Activated naive CD8-positive, alpha-beta T cell treated with anti-CD3 and anti-CD28 coated beads for 36 hours (primary cell): ENCODE measurements at places on chromosomes 4 and X. TPM values are rescaled to one million over a fixed set of nuclear protein-coding genes. Genes with fewer than 3 reads are reported as not detected.

- no peak overlapping the region for H3K4me3 ChIP-seq
- no peak for DNase-seq
- no peaks in the 10 kb centered on the region for H3K4me1 ChIP-seq
- no peaks in the 10 kb centered on the region for H3K36me3 ChIP-seq
- H3K27me3 ChIP-seq = no peaks in the 10 kb centered on the region
Measured at GRCh38 chr4:144584428-144584827, 61.5 kb upstream of the HHIP start.

DNA sequence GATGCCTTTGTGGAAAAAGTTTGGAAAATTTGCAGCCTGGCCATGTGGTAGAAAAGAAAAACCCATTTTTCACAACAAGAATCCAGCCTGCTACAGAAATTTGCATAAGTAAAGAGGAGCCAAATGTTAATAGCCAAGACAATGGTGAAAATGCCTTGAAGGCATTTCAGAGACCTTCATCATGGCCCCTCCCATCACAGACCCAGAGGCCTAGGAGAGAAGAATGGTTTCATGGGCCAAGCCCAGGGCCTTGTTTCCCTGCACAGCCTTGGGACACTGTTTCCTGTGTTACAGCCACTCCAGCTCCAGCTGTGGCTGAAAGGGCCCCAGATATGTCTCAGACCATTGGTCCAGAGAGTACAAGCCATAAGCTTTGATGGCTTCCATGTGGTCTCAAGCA, 101.4 kb upstream of the LINC00632 start:
- no peaks in the 10 kb centered on the region for H3K27me3 ChIP-seq
- no peak for DNase-seq
- no peak overlapping the region for H3K27ac ChIP-seq
- H3K4me3 ChIP-seq = no peak overlapping the region

DNA sequence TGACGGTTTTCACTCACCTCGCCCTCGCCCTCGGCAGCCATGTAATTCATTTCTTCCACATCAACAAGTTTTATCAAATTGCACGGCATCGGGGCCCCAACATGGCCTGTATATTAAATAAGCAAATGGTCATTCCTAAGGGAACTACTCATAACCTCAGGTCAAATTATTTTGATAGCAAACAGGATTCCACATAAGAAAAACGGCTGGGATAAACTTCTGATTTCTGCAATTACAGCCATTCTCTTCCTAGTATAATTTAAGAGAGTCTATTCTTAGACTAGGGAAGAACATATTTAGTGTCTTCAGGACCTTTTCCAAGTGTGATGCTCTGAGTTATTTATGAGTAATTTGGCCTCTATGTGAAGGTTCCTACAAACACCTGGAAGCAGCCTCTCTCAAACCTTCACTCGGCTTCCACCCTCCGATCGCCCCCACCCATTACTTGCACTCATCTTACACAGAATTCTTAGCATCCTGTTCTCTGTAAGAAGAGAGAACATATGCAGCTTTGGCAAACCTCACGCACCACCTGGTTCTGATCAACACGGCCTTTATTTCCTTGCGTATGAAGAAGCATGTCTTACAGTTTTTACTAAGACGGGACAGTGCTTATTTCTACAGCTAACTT, 29.4 kb upstream of the CENPU start:
- H3K4me1 ChIP-seq = peaks cover 13% of the 10 kb centered on the region
- peaks cover 47% of the 10 kb centered on the region for H3K36me3 ChIP-seq
- H3K4me3 ChIP-seq = no peak overlapping the region
- H3K27ac ChIP-seq = peak overlapping the region; percentile 0
- no peak for DNase-seq
- no peaks in the 10 kb centered on the region for H3K27me3 ChIP-seq

The TLL1 gene
- total RNA-seq = not detected

The FAM47E gene
- total RNA-seq = not detected

DNA sequence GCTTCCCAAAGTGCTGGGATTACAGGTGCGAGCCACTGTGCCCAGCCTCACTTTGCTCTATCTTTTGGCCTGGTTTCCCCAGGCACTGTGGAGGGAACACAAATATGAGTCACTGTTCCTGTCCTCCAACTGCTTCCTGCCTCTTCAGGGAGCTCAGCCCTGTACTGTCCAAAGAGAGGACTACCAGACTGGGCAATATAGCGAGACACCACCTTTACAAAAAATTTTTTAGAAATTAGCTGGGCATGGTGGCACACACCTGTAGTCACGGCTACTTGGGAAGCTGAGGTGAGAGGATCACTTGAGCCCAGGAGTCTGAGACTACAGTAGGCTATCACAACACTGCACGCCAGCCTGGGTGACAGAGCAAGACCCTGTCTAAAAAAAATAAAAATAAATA, 16.9 kb upstream of the WAS start:
- DNase-seq = no peak
- H3K4me3 ChIP-seq = no peak overlapping the region
- no peaks in the 10 kb centered on the region for H3K4me1 ChIP-seq
- H3K27me3 ChIP-seq = no peaks in the 10 kb centered on the region

The CSN1S1 gene
- not detected for total RNA-seq

The CTAG1B gene
- total RNA-seq = not detected

GRCh38 chr4:153788413-153789276, at the start of gene SFRP2:
Gene SFRP2, minus strand, starts transcription at chr4:153789083. Its CDS starts 248 bp downstream, at chr4:153788835.
- peak within 1 kb of the TSS; percentile 43 for H3K4me3 ChIP-seq
- peaks cover 31% of the 10 kb centered on the region for H3K4me1 ChIP-seq
- H3K36me3 ChIP-seq = no peaks in the 10 kb centered on the region
- DNase-seq = peak; percentile 12
- no peak within 1 kb of the TSS for H3K27ac ChIP-seq

The SASH3 gene
- 121 TPM for total RNA-seq

- H3K4me3 ChIP-seq = no peak overlapping the region
- H3K4me1 ChIP-seq = peaks cover 20% of the 10 kb centered on the region
- no peaks in the 10 kb centered on the region for H3K36me3 ChIP-seq
- no peak overlapping the region for H3K27ac ChIP-seq
Measured at GRCh38 chrX:150486011-150486410, 82.4 kb upstream of the MTM1 start.

- H3K36me3 ChIP-seq = no peaks in the 10 kb centered on the region
- no peak for DNase-seq
- H3K27ac ChIP-seq = no peak overlapping the region
- H3K4me3 ChIP-seq = no peak overlapping the region
- H3K27me3 ChIP-seq = no peaks in the 10 kb centered on the region
Measured at GRCh38 chr4:26609391-26609790, 25.5 kb downstream of the TBC1D19 start.

GRCh38 chrX:18415386-18415785, 10.0 kb upstream of the CDKL5 start:
- no peak overlapping the region for H3K4me3 ChIP-seq
- H3K27me3 ChIP-seq = no peaks in the 10 kb centered on the region
- no peak overlapping the region for H3K27ac ChIP-seq
- H3K36me3 ChIP-seq = no peaks in the 10 kb centered on the region
- DNase-seq = no peak

The HDX gene
- total RNA-seq = 0.96 TPM

GRCh38 chrX:109187473-109188168, 294.3 kb downstream of the GUCY2F start:
- H3K4me3 ChIP-seq = no peak overlapping the region
- no peaks in the 10 kb centered on the region for H3K27me3 ChIP-seq
- no peaks in the 10 kb centered on the region for H3K4me1 ChIP-seq
- H3K27ac ChIP-seq = no peak overlapping the region
- no peaks in the 10 kb centered on the region for H3K36me3 ChIP-seq
- DNase-seq = no peak

- no peak overlapping the region for H3K4me3 ChIP-seq
- no peaks in the 10 kb centered on the region for H3K4me1 ChIP-seq
- no peak overlapping the region for H3K27ac ChIP-seq
- H3K36me3 ChIP-seq = no peaks in the 10 kb centered on the region
Measured at GRCh38 chrX:7515681-7516413, 327.1 kb upstream of the VCX start.

The PNMA3 gene
- 1.9 TPM for total RNA-seq

DNA sequence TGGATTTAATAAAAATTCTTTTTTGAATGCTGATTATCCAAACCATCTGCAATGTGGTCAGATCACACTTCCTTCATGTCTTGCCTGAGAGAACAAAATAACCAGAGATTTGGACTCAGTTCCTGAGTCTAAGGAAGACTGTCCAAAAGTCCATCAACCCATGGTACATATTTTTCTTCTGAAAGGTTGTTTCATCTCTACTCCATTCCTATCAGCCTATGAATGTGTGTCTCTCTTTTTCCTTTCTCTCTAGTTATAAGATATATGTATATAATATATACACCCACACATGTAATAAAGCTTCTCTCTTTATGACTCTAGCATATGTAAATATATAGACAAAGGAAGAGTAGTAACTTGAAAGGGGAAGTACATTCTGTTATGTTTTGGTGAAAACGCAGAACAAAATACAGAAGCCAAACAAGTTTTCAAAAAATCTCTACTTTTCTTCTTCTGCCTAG, 226.9 kb downstream of the ARHGAP24 start:
- H3K4me3 ChIP-seq = no peak overlapping the region
- no peak overlapping the region for H3K27ac ChIP-seq
- no peaks in the 10 kb centered on the region for H3K36me3 ChIP-seq
- DNase-seq = no peak

- no peaks in the 10 kb centered on the region for H3K36me3 ChIP-seq
- no peak overlapping the region for H3K4me3 ChIP-seq
- no peaks in the 10 kb centered on the region for H3K4me1 ChIP-seq
- DNase-seq = no peak
- H3K27me3 ChIP-seq = no peaks in the 10 kb centered on the region
Measured at GRCh38 chr4:151957153-151957552, 196.3 kb upstream of the GATB start.

DNA sequence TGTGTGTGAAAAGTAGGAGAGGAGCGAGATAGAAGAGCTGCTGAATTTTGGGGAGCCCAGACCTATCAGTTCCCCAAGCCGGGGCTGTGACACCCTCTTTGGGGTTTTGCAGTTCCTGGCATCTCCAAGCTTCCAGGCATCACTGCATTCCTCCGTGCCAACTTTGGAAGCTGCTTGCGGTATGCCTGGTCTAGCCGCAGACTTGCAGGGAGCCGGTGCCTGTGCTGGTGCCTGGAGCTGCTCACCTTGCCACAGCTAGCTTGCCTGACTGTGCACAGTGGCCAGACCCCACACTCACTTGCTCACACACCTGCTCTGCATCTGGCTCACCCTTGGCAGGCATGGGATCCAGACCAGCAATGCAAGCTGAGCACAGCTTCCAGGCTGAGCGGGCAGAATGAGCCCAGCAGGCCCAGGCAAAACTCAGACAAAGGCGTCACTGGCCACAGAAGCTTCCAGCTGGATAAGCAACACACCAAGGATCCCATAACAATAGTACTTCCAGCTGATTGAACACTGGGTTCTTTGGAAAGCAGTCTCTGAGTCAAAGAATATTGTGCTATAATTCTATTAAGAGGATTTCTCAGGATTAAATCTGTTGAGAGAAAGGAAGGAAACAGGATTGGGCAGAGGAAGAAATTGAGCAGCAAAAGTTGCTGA, 390.9 kb downstream of the TEX13C start:
- no peaks in the 10 kb centered on the region for H3K4me1 ChIP-seq
- H3K27me3 ChIP-seq = no peaks in the 10 kb centered on the region
- H3K4me3 ChIP-seq = no peak overlapping the region
- H3K36me3 ChIP-seq = no peaks in the 10 kb centered on the region
- no peak overlapping the region for H3K27ac ChIP-seq

GRCh38 chrX:38988301-38988700, 187.0 kb downstream of the MID1IP1 start:
- peaks cover 4% of the 10 kb centered on the region for H3K4me1 ChIP-seq
- H3K4me3 ChIP-seq = no peak overlapping the region
- DNase-seq = no peak
- H3K27me3 ChIP-seq = no peaks in the 10 kb centered on the region

DNA sequence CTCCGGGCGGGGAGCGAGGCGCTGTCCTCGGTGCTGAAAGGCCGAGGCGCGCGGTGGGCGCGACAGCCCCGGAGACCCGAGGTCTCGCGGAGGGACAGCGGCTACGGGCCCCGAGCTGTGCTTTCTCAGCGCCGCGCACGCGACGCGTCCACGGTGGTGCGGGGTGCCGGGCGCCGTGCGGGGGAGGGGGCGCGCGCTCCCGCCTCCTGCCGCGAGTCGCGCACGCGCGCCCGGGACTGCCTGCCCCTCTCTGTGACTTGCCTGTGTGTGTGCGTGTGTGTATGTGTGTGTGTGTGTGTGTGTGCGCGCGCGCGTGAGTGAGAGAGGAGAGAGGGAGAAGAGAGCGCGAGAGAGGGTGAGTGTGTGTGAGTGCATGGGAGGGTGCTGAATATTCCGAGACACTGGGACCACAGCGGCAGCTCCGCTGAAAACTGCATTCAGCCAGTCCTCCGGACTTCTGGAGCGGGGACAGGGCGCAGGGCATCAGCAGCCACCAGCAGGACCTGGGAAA, at the start of gene GRIA2:
Gene GRIA2, plus strand, starts transcription at position 358 of the 511 bp plus-strand sequence. CDS start 315 bp downstream, outside the sequence.
- no peak within 1 kb of the TSS for H3K27ac ChIP-seq
- no peaks in the 10 kb centered on the region for H3K4me1 ChIP-seq
- H3K4me3 ChIP-seq = no peak within 1 kb of the TSS
- peak; percentile 37 for DNase-seq
- H3K27me3 ChIP-seq = peaks cover 53% of the 10 kb centered on the region

- H3K4me3 ChIP-seq = no peak overlapping the region
- no peak for DNase-seq
- peaks cover 19% of the 10 kb centered on the region for H3K27me3 ChIP-seq
- no peak overlapping the region for H3K27ac ChIP-seq
Measured at GRCh38 chr4:6044805-6045204, 26.6 kb upstream of the C4orf50 start.

GRCh38 chr4:3612281-3612680, 80.1 kb upstream of the LRPAP1 start:
- DNase-seq = no peak
- no peaks in the 10 kb centered on the region for H3K4me1 ChIP-seq
- H3K27me3 ChIP-seq = peaks cover 4% of the 10 kb centered on the region
- no peaks in the 10 kb centered on the region for H3K36me3 ChIP-seq

- H3K27ac ChIP-seq = no peak overlapping the region
- no peaks in the 10 kb centered on the region for H3K4me1 ChIP-seq
Measured at GRCh38 chr4:171794528-171794927, 18.7 kb upstream of the GALNTL6 start.

GRCh38 chr4:165600959-165601683, 222.3 kb downstream of the CPE start:
- H3K36me3 ChIP-seq = no peaks in the 10 kb centered on the region
- no peak overlapping the region for H3K27ac ChIP-seq
- H3K4me3 ChIP-seq = no peak overlapping the region
- no peak for DNase-seq
- peaks cover 4% of the 10 kb centered on the region for H3K27me3 ChIP-seq
- no peaks in the 10 kb centered on the region for H3K4me1 ChIP-seq

The FABP2 gene
- not detected for total RNA-seq

- H3K4me1 ChIP-seq = peaks cover 4% of the 10 kb centered on the region
- peaks cover 93% of the 10 kb centered on the region for H3K27me3 ChIP-seq
- DNase-seq = no peak
- no peak overlapping the region for H3K4me3 ChIP-seq
- H3K27ac ChIP-seq = no peak overlapping the region
Measured at GRCh38 chr4:41748074-41748570, 403 bp downstream of the PHOX2B start.
